ENCODE measurements at places on chromosomes 2 and 18.

DNA sequence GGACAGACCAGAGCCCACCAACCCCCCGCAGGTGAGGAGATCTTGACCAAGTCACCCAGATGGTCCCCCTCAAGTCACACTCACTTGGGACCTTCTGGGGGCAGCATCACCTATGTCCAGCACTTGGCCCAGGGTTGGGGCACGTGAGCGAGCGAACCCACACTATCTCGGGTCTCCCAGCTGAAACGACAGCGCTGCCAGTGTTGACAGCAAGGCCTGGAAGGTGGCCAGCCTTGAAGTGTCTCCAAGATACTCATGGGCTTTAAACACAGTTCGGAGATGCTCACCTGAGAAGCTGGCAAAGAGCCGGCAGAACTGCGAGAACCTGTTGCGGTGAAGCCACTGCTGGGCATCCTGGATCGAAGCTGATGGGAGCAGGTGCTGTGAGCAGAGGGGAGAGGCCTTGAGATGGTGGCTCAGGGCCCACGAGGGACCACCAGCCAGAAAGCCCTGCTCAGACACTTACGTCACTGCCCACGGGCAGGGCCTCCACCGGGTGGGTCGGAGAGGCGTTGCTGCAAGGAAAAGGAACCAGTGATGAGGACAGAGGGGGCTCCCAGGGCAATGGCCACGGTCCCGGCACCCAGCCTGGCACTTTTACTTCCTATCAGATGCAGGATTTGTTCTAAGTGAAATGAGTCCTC, 47.5 kb downstream of the TFCP2L1 start:
- no peak for DNase-seq

DNA sequence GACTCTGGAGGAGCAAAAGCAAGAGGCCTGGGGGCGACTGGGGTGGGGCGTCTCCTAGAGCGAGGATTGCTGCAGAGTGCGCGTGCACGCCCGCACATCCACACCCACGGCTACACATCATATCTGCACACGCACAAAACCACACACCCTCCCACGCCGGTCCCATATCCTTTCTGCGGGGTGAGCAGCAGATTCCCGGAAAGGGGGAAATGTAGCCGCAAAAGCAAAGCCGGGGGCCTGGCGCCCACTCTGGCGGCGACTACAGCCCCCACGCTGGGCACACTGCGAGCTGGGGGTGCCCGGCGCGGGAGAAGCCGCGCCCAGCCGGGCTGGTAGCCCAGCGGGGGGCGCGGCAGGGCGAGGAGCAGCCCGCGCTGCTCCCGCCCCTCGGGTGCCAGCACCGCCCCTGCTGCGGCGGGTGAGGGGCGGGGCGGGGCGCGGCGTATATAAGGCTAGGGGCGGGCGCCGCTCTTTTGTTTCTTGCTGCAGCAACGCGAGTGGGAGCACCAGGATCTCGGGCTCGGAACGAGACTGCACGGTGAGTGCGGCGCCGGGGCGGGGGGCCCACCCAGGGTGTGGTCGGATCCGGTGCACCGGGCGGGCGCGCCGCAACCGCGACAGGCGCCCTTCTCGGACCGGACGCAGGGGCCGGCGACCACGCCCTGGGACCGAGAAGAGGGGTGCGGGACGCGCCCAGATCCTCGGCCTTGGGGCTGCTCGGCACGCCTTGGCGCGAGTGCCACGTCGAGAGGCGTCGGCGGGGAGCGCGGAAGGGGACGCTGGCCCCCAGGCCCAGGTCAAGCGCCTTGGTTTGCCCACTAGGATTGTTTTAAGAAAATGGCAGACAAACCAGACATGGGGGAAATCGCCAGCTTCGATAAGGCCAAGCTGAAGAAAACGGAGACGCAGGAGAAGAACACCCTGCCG, at the start of gene TMSB10:
TSS of gene TMSB10 (plus strand) at position 476 of the 927 bp plus-strand sequence.
- DNase-seq: peak; percentile 76

DNA sequence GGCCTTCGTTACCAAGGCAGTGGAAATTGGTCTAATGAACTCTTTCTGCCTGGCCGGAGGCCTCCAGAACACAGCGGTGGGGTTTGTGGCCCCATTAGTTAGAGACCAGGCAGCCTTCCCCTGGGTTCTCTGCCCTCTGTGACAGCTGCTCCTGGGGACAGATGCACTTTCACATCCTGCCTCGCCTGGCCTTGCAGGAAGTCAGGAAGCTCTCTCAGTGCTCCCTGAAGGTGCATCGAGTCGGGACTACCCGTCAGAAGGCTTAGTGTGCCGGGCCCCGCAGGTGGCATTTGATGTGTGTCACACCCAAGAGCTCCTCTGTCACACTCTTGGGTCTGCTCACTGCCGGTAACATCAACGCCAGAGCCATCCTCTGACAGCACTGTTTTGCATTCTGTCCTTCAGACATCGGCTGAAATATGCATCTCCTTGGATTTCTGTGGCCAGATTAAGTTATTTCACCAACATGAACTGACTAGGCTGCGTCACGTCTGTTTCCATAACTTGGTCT, 158.3 kb downstream of the LDLRAD4 start:
- DNase-seq: no peak

GRCh38 chr2:106356291-106356690, 111.9 kb downstream of the RGPD3 start:
- no peak for DNase-seq

DNA sequence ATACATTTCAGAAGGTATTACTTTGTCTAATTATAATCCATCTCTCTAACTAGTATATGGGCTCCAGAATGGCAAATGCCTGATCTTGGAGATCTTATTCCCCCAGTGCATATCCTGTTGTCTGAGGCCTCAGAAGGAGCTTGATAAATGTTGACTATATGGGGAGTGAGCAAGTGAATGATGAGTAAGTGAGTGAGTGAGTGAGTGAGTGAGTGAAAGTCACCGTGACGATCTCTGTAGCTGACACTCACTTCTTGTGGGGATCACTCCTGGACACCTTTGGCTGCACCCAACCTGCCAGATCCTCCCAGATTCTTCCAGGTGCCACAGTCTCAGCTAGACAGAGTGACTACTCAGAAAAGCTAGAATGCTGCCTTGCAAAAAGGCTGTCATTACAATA, 2.8 kb downstream of the XDH start:
- DNase-seq: no peak

DNA sequence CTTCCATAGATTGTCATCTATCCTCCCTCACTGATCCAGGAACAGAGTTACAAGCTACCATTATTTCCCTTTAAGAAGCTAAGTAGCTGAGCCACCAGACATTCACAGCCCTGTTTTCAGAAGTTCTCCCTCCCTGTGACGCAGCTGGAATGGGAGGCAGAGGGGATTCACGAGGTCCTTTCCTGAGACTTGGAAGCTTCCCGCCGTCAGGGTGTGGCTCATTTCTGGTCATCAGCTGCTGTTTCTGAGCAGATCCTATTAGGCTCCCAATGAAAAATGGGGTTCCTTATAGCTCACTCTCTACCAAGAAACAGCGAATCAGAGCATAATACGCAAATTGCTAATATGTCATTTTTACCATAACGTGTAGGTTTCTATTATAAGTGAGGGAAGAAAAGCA, 559.3 kb upstream of the ID2 start:
- DNase-seq: no peak

DNA sequence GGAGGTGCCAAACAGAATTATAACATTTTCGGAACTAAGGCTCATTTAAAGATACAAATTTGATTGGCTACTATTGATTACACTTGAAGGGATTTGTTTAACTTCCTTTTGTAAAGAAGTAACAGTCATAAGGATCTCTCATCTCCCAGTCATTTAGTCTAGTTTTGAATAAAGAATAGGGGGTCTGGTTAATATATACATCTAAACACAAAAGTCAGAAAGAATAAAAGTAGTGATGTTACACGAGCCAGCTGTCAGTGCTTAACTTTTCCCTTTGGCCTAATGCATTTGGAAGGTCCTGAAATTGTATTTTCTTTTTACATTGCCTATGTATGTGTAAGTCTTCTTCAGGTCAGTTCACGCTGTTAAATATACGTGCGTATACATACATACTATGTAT, 8.1 kb downstream of the SEPTIN2 start:
- no peak for DNase-seq

DNA sequence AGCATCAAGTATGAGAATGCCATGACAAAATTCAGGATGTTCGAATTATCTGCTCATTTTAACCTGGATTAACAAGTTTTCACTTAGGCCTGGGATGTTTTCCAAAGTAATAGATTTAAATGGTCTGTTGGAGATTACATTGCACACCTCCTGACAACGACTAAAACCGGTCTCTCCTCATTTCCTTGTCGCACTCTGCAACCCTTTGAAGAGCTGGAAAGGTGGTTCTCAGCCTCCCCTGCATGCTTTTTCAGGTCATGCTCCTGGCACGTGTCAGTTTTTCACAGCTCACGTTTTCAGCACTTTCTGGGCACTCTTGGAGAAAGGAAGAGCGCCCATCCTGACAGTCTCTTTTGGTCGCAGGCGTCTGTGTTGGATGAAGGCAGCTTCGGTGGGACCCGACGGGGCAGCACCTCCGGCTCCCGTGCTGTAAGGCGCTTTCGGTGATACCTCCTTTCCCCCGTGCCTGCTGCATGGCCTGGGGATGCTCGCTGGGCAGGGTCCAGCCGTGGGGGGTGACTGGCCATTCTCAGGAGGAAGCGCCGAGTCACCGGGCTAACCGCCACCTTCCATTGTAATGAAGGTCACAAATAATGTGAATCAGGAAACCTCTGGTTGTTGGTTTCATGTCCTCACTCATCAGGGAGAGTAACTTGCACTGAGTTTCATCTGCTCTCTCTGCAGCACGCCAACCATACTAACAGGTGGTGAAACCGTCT, 63.5 kb upstream of the RBM44 start:
- DNase-seq: no peak

- DNase-seq: no peak
Observed at GRCh38 chr2:182444170-182444569, 17.3 kb upstream of the PDE1A start.

GRCh38 chr2:120379916-120380893, 34.3 kb downstream of the INHBB start:
- no peak for DNase-seq

GRCh38 chr2:30665761-30666265, 141.4 kb downstream of the CAPN13 start:
- DNase-seq: no peak

- DNase-seq: no peak
Observed at GRCh38 chr18:57767259-57768050, 35.7 kb downstream of the ATP8B1 start.

DNA sequence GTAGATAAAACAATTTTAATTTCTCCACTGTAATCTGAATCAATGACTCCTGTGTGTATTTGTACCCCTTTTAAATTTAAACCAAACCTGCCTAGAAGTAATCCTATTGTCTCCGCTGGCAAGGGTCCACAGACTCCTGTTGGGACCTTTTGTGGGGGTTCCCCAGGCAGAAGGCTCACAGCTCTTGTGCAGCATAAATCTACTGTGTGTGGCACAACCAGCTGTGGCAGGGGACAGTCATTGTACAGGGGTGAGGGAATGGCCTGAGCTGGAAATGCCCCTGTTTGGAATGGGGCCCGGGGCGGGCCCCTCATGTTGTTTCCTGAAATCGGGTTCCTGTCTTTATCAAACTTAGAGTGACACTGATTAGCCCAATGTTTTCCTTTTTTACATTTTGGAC, 318.2 kb upstream of the FAM98A start:
- no peak for DNase-seq

DNA sequence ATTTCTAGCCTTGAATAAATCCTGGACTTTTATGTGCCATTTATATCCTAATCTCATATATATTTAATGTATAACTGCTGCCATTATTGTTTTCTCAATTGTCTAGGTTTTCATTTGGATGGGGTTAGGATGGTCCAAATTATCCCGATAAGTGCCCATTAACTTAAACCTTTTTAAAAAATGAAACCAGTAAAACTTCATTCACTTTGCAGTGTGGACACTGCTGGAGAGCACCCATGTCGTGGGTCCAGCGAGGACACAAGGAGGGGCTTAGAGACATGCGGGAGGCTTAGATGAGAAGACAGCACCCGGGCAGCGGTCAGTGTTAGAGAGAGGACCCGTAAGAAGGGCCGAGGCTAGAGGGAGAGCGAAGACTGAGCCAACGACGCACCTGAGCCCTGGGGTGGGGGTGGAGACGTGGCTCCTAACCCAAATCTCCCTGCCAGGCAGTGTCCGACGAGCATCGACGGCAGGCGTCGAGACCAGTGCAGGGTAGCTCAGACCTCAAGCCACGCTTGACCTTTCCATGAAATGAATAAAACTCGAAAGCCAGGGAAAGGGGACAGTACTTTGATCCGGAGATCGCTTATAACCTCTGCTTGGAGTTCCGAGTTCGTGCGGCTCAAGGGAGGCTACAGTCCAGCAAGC, 9.0 kb upstream of the EN1 start:
- DNase-seq: no peak

GRCh38 chr18:9835825-9836224, 49.9 kb upstream of the TXNDC2 start:
- no peak for DNase-seq

DNA sequence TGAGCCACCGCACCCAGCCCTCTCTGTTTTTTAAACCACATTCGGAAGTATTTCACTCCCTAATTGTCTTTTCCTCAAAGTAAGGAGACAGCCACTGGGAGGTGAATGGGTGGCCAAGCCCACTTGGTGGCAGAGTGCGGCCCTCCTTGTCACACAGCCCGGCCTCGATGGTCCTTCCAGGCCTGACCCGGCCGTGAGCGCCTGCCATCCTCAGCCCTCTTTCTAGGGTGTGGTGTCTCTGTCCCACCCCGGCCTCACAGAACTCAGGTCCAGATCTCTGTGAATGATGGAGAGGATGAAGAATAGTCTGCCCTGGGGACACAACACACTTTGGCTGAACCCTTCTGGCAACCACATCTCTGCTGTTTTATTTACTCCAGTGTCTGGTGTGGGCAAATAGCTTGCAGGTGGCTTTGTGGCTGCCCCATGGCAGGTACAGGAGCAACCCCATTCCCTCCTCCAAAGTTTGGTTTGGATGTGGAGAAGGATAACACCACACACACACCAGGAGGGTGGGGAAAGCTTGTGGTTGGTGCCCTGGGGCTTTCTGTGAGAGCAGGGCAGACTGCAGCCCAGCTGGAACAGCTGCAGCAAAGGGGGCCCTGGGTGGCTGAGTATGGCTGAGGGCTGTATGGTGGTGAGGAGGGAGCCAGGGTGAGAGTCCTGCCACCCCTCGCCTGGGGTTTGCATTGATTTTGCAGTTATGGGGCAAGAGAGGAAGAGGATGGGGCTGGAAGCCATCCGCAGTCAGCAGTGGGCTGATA, 88.6 kb downstream of the FAM168B start:
- no peak for DNase-seq

DNA sequence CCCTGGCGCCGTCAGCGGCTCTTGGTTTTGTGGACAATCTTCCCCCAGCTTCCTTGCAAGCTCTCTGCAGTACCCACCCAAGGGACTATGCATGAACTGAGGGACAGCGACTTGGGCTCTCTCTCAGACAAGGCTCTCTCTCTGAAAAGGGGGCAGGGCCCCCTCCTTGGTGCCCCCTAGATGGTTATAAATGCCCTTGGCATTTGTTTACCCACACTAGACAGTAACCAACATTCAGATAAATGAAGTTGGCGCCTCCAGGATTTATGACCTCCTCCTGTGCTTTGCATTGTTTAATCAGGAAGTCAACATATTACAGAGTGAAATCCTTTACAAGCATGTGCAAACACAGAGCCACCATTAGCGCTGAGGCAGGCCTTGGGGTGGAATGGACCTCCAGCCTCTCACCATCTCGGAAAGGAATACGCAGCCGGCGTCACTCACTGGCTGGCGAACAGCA, 547.4 kb upstream of the ID2 start:
- no peak for DNase-seq

Measured in RCC 7860 (cell line).